ENCODE measurements at places on chromosomes 16 and 17.

DNA sequence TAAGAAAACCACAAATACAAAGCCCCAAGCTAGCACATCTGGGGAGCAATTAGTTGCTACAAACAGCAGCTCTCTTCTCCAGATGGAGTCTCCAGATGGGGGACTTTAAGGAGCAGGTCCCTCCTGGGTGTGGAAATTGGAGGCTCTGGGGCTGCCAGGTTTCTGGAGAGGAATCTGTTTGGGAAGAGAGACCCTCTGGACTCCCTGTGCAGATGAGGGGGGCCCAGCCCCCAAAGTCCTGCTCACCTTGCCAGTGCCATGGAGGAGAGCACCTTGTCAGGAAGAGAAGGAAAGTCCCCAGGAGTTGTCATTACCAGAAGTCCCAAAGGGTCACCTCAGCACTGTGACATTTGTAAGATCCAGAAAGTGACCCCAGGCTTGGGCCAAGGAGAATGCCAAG, 14.8 kb downstream of the TEKT5 start:
- DNase-seq = no peak

DNA sequence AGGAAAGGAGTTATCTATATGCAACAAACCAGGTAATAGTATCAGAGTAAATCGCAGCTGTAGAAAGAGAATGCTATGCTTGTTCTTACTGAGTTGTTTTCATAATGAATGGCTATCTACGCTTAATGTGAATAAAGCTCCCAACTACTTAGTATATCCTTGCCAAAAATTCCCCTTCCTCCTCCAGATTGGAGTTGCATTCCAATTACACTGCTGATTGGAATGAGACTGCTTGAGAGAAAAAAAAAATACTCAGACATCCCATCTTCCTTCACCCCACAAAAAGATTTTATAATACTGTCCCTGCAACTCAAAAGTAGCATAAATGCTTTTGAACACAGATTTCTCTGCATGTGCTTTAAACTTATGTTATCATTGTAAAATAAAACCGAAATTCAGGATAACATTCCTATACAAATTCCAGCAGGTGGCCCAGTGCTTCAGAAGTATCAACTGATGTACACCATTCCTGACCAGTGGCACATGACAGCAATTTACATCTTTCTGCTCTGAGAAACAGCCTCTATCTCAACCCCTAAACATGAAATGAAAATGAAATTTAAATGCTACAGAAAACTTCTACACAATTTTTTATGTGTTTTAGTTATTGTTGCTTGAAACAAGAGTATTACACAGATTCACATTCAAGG, 47.0 kb downstream of the SMURF2 start:
- no peak for DNase-seq

DNA sequence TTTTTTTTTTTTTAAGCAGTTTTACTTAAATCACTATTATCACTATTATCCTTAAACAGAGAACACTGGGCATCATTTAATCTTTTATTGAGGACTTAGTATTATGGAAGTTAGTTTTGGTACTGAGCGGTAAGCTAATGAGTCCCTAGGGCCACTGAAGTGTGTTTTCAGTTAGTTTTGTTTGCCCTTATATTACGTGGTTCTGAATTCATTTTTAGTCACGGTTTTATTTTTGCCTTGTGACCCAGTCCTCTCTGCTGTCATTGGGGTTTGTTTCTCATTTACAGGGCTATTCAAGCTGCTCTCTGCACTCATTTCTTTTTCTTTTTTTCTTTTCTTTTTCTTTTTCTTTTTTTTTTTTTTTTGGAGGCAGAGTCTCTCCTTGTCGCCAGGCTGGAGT, 17.3 kb downstream of the RABEP1 start:
- DNase-seq = no peak

DNA sequence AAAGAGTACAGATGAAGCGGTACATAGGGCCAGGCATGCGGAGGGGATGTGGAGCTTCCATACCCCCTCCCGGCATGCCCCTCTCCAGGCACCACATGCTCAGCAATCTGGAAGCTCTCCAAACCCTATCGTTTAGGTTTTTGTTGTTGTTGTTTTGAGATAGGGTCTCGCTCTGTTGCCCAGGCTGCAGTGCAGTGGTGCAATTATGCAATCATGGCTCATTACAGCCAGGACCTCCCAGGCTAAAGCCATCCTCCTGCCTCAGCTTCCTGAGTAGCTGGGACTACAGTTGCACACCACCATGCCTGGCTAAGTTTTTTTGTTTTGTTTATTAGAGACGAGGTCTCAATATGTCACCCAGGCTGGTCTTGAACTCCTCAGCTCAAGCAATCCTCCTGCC, 50.8 kb downstream of the WWOX start:
- no peak for DNase-seq

GRCh38 chr17:30372755-30373154, 6.0 kb upstream of the CPD start:
- DNase-seq = no peak

DNA sequence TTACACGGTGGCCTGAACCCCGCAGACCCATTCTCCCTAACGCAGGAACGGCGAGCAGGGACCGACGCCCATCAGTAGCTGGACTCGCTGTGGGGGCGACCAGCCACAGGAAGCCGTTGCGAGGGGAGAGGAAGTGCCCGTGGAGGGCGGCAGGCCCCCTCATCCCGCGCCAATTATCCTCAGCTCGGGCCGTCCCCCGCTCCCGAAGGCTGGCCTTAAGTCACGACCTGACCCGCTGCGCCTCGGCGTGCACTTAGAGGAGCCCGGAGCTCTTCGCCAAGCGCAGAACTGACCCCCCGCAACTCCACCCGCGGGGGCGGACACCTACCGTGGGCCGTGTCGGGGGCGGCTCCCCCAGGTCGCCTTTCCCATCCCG, 401 bp downstream of the ARL16 start:
- DNase-seq = no peak

GRCh38 chr17:42543190-42544079, 7.4 kb downstream of the NAGLU start:
- no peak for DNase-seq

GRCh38 chr16:4491898-4492297, 15.7 kb downstream of the HMOX2 start:
- DNase-seq = no peak
